ENCODE measurements at places on chromosomes 16 and 17.
A peak's percentile ranks its signal among the peaks of the same experiment; 100 is the strongest.

- no peak for DNase-seq
Measured at GRCh38 chr16:177394-177822, 928 bp downstream of the HBA1 start.

- peak; percentile 85 for DNase-seq
Measured at GRCh38 chr16:53207810-53208752, 153.3 kb downstream of the CHD9 start.

GRCh38 chr17:82751571-82752370, at the start of gene TBCD:
Gene TBCD (plus strand): TSS chr17:82752065. CDS start chr17:82752194, 129 bp downstream.
- peak; percentile 92 for DNase-seq

GRCh38 chr16:49051576-49051975, 230.1 kb downstream of the CBLN1 start:
- DNase-seq: no peak

DNA sequence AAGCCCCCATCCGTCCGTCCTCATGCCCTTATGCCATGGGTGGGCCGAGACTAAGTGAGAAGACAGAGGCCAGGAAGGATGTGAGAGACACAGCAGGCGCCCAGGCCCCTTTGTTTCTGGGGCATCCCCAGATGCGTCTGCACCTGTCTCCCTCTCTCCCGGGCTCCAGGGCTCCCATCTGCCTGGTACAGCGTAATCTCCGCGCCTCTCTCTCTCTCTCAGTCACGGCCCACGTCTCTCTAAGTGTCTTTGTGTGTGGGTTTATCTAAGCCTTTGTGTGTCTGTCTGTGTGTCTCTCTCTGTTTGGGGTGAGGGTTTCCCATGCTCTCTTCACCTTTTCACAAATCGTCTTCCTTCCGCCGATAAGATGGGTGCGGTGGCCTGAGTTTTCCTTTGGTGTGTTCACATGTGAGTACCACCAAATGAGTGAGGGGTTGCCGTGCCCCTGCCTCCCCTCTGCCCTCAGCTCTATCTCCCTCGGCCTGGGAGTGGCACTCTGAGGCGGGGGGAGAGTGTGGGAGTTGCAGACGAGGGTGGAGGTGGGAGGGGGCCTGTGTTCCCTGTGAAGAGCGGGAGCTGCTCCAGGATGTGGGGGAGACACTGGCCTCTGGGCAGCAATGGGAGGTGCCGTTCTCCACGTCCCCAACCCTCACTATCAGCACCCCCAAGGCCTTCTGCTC, 25.8 kb upstream of the ABCC3 start:
- no peak for DNase-seq

DNA sequence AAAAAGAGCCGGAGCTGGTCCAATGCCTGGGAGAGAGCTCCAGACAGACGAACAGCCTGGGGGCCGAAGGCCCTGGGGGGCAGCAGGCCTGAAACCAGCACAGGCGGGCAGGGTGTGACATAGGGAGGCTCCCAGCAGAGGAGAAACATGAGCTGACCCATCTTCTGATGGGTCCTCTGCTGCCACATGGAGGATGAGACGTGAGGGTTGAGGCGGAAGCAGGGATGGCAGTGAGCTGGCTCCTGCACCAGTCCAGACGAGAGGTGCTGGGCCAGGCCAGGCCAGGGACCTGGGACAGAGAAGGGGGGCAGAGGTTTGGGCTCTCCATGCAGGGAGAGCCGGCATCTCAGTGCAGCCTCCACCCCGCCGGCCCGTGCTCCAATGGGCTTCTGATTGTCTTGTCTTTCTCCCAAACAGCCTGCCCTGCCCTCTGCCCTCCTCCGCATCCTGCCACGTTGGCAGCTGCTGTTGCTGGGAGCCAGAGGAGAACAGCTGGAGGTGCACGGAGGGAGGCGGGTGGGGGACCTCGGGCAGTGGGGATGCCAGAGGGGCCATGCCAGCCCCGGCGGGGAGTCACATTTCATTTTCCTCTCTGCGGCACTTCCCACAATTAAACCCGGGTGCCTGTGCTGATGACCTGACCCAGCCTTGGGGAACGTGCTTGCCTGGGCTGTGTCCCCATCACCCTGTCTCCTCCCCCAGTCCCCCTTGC, 139.1 kb upstream of the GSE1 start:
- DNase-seq: peak; percentile 44

GRCh38 chr17:6554342-6554741, 2.0 kb downstream of the PITPNM3 start:
- no peak for DNase-seq

- peak; percentile 63 for DNase-seq
Measured at GRCh38 chr16:30053376-30054015, 12.1 kb upstream of the ALDOA start.

GRCh38 chr17:44607836-44608690, 48.2 kb upstream of the MEIOC start:
- DNase-seq: peak; percentile 95

GRCh38 chr17:42406615-42407288, 16.3 kb downstream of the CAVIN1 start:
- DNase-seq: no peak

DNA sequence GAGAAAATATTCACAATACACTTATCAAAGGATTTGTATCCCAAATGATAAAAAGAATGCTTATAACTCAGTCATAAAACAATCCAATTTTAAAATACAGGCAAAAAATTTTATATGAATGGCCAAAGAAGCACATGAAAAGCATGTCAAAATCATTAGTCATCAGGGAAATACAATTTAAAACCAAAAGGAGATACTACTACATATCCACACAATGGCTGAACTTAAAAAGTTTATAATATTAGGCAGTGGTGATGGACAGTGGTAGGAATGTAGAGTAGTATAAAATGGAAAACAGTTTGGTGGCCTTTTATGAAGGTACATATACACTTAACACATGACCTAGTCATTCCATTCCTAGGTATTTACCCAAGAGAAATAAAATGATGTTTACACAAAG, 12.2 kb downstream of the CMC2 start:
- DNase-seq: peak; percentile 47

DNA sequence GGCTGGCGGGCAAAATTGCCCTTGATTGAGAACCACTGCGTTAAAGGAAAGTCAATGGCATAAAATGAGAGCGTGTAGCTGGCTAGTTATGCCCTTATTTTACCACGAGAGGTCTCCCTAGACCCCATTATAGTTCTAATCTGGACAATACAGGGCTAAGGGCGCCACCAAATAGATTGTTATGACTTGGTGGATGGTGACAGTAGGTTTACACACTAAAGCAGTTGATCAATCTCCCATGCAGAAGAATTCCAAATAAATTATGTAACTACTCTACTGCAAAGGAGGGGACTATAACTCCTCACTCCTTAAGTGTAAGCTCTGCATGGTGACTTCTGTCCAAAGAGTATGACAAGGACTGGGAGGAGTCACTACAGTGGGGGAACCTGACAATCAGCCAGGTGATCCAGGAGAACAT, 20.4 kb upstream of the YPEL2 start:
- peak; percentile 65 for DNase-seq

GRCh38 chr17:30291543-30292285, at the start of gene BLMH:
Gene BLMH (minus strand): TSS chr17:30291944. CDS start chr17:30291819, 125 bp downstream.
- DNase-seq: peak; percentile 88

DNA sequence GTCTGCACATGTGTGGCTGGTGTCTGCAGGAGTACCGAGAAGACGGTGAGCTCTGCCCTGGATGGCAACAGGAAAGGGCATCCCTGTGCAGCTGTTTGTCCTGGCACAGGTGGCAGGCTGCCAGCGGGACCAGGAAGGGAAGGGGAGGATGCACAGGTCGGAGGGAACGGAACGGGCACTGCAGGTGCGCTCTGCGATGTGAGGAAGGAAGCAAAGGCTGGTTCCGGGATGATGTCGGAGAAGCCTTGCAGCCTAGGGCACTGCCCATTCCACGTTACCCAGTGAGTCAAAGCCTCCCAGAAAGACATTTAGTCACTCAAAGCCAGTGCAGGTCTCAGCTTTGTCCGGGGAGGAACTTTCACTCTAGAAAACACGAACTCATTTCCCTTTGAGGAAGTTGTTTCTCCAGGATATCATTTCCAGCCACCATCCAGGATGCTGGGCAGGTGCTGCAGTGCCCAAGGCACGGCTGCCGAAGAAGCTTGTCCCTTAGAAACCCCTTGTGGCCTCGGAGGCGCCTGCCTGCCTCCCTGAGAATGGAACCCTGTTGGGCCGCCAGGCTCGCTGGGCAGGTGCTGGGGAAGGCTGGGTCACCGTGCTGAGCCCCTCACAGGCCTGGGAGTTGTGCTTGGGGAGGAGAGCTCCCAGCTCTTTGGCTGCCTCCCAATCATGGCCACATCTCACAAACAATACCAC, 4.5 kb upstream of the TMEM235 start:
- DNase-seq: no peak

- DNase-seq: no peak
Measured at GRCh38 chr16:54178478-54178976, 108.1 kb downstream of the IRX3 start.

GRCh38 chr17:2060681-2061440, 6.0 kb downstream of the HIC1 start:
- no peak for DNase-seq

GRCh38 chr17:7835814-7836595, 2.0 kb downstream of the KDM6B start:
- peak; percentile 78 for DNase-seq

- no peak for DNase-seq
Measured at GRCh38 chr17:39631403-39631802, 4.7 kb downstream of the PPP1R1B start.

- DNase-seq: no peak
Measured at GRCh38 chr17:80847496-80848230, 144.0 kb upstream of the CHMP6 start.

DNA sequence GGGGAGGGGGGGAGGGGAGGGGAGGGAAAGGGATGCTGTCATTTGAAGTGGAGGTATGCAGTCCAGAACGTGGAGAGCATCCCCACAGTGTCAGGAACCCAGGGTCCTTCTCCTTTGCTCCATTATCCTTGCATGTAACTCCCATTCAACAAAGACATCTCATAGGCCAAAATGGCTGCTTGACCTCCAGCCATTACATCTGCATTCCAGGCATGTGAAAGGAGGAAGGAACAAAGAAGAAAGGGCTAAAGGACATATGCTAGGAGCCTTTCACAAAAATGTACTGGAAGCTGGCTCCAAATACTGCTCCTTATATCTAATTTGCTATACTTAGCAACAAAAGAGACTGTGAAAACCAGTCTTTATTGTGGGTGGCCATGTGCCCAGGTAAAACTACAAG, 87.0 kb upstream of the CRHR1 start:
- no peak for DNase-seq

DNA sequence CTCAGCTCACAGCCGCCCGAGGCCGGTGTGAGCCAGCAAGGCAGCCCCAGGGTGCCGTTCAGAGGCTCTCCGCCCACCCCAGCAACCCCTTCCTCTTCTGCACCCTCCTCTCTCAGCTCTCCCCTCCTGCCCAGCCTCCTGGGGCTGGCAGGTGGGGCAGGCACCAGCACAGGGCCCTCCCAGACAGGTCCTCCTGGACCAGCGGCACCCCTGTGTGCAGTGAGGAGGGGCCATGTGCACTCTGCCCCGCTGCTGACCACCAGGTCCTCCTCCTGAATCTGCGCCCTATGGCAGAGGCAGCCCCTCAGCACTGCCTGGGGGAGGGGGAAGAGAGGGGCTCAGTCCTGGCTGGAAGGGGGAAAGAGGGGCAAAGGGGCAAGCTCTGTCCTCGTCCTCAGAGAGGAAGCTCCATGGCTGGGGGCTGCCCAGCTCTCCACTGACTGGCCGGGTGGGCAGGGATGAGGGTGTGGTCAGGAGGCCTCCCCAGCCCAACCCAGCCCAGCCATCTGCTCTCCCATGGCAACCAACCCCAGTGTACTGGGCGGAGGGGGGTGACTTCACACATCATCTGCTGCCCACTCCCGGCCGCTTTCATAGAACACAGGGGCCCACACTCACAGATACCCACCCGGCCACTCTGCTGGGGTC, 5.4 kb upstream of the BCAR1 start:
- DNase-seq: peak; percentile 61

- no peak for DNase-seq
Measured at GRCh38 chr17:32688221-32688620, 188.7 kb downstream of the MYO1D start.

GRCh38 chr16:86030116-86030515, 131.2 kb downstream of the IRF8 start:
- no peak for DNase-seq

- DNase-seq: peak; percentile 33
Measured at GRCh38 chr17:3534881-3535252, 22.7 kb downstream of the TRPV3 start.

DNA sequence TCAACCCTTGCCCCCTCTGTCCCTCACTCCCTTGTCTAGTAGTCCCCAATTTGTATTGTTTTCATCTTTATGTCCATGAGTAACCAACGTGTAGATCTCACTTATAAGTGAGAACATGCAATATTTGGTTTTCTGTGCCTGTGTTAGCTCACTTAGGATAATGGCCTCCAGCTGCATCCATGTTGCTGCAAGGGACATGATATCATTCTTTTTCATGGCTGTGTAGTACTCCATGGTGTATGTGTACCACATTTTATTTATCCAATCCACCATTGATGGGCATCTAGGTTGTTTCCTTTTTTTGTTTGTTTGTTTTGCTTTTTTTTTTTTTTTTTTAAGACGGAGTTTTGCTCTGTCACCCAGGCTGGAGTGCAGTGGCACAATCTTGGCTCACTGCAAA, 63.0 kb upstream of the HS3ST4 start:
- DNase-seq: no peak

DNA sequence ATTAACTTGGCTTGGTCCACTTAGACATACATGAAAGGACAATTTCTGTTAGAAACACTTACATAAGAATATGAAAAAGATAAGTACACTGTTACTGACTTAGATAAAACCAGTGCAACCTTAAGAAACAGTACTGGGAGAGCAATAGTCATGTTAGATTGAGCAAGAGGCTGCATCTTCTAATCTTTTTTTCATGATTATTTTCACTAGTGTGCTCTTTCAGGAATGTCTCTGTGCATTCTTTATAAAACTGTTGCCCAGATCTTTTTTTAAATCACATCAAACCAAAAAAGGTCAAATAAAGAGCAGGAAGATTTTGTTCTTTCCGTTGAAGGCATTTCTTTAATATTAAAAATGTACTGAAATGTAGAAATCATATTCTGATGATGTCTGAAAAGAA, 100.7 kb upstream of the AXIN2 start:
- peak; percentile 79 for DNase-seq

- DNase-seq: no peak
Measured at GRCh38 chr16:30361180-30361579, 6.1 kb upstream of the CD2BP2 start.

DNA sequence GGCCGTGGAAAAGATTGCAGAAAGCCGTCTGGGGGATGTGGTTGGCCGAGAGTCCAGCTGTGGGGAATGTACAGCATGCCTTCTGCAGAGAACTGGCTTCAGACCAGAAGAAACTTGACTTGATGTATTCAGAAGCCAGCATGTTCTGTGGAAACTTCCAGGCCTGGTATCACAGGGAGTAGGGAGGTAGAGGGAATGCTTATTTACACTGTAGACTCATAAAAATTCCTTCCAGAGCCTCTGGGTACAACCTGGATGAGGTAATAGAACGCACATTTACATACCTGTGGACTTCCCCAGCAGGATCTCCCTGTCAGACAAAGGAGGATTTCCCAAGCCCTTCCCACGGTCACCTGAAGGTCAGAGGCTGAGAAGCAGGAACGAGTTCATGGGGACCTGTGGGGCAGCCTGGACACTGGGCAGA, 11.8 kb upstream of the GAS7 start:
- peak; percentile 70 for DNase-seq
